Right cardiac atrium (tissue), 5 donors: ENCODE measurements at places on chromosomes 7 and 10. TPM values are rescaled to one million over a fixed set of nuclear protein-coding genes. Genes with fewer than 3 reads are reported as not detected.

DNA sequence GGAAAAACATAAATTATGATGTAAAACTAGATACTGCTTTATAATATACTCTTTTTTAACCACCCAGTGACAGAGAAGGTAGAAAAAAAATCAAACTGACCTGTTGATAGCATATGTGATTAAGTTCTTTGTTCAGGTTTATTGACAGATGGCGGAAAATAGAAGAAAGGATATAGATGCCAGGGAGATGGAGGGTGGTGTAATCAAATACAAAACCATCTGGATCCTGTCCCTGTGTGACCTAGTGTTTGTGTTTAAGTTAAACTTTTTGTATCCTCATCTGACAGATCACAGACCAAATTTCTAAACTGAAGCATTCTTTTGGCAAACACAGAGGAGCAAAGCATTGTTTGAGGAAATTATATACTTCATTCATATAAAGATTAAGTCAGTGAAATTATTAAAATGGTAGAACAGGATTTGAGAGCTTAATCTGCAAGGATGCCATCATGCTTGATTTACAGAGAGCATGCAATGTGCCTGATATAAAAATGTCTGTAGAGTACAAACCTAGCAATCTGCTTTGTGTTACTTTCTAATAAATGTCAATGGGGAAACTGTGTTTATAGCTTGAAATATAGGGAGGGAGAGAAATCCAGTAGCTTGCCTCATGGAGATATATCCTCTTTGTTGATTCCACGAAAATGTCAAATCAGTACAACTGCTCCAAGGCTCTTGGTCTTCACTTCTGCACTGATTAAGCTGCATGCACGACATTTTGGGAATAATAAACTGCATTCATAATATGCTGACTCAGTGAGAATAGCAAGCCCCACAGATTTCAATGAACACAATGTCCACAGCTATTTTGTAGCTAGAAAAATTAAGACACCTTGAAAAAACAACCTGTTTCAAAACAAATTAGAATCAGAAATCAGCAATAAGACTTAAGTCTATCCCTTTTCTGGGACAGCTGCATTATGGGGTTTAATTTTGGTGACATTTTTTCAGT, 39.0 kb downstream of the SEM1 start:
- no peak for DNase-seq

DNA sequence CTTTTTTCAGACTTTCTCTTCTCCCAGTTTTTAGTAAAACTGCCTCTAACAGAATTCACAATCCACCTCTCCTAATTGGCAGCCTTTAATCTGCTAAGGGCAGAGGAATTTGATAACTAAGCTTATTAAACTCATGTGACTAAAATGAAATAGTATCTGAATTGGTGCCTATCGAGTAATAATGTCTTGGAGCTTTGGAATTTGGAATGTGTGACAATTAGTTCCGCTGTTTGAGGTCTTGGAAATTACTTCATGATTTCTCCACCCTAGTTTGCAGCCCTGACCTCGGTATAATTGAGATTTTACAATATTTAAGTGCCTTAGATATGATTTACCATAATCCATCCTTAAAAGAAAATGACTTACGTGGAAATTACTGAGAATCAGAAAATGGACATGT, 190.4 kb upstream of the NEBL start:
- no peak for DNase-seq

- no peak for DNase-seq
Observed at GRCh38 chr10:28704464-28705161, 27.3 kb downstream of the BAMBI start.

DNA sequence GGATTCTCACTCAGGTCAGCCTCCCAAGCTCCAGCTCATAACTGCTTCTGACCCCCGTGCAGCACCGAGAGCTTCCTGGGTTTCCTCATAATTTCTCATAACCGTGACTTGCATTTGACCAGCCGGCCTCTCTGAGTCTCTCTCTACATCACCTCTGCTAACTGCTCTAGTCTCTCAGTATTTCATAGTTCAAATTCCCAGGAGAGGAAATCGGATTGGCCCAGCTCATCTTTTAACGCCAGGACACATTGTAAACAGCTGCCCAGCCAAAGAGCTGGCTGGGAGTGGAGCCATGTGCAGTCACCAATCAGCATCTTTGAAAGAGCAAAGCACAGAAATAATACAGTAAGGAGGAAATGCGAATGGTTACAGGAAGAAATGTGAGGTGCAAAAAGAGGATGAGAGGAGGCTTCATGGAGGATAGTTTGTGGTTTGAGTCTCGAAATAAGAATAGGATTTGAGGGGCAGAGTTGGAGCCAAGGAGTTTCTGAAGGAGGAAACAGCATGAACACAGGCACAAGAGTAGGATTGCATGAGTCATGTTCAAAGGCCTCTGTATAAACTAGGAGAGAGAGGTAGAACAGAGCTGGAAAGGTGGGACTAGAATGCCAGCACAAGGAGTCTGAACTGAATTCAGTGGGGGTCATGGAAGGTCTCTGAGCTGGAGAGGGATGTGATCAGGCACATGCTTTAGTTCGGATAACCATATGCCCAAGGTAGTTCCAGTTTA, 15.2 kb upstream of the LBX1 start:
- no peak for DNase-seq

DNA sequence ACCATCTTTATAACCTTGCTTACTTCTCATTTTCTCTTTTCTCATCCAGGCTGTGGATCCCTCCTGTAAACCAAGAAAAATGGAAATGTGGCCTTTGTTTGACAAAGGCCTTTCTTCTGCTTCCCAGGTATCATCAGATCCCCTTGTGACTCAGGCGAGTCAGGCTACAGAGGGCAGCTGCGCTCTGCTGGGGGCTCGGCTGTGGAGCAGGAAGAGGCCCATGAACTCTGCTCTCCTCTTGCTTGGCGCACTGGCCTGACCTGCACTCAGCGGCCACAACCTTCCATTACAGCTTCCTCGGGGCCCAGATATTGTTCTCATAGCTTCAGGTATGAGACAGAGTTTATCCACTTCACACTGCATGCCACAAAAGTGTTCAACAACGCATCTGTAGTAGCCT, 457.6 kb upstream of the COBL start:
- DNase-seq: no peak

DNA sequence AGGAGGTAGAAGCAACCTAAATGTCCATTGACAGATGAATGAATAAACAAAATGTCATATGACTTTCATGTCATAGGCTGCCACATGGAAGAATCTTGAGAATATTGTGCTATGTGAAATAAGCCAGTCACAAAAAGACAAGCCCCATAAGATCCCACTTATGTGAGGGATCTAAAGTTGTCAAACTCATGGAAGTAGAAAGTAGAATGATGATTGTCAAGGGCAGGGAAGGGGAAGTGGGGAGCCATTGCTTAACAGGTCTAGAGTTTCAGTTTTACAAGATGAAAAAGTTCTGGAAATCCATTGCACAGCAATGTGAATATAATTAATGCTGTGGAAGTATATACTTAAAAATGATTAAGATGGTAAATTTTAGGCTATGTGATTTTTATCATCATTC, 229.3 kb upstream of the KMT2E start:
- DNase-seq: no peak

DNA sequence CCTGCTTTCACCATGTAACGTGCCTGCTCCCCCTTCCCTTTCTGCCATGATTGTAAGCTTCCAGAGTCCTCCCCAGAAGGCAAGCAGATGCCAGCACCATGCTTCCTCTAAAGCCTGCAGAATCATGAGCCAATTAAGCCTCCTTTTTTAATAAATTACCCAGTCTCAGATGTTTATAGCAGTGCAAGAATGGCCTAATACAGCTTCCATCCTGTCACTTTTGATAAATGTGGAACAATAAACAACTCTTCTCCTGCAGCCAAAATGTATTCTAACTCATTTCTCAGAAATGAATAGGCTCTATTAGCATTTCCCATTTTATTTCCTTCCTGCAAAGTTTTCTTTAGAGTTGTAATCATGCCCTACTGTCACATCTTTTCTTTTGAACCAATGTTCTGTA, 43.4 kb downstream of the C7orf25 start:
- no peak for DNase-seq

DNA sequence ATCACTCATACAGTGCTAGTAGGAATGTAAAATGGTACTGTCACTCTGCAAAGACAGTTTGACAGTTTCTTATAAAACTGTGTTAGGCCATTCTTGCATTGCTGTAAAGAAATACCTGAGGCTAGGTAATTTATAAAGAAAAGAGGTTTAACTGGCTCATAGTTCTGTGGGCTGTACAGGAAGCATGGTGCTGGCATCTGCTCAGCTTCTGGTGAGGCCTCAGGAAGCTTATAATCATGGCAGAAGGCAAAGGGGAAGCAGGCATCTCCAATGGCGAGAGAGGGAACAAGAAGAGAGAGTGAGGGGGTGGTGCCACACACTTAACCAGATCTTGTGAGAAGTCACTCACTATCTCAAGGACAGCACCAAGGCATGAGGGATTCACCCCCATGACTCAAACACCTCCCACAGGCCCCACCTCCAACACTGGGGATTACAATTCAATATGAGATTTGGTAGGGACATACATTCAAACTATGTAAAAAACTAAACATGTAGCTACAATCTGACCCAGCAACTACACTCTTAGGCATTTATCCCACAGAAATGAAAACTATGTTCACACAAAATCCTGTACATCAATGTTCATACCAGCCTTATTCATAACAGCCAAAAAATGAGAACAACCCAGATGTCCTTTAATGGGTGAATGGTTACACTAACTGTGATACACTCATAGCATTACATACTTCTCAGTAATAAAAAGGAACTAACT, 5.0 kb downstream of the ALDH18A1 start:
- no peak for DNase-seq

- DNase-seq: no peak
Observed at GRCh38 chr7:78159545-78159944, 361.0 kb downstream of the PHTF2 start.

DNA sequence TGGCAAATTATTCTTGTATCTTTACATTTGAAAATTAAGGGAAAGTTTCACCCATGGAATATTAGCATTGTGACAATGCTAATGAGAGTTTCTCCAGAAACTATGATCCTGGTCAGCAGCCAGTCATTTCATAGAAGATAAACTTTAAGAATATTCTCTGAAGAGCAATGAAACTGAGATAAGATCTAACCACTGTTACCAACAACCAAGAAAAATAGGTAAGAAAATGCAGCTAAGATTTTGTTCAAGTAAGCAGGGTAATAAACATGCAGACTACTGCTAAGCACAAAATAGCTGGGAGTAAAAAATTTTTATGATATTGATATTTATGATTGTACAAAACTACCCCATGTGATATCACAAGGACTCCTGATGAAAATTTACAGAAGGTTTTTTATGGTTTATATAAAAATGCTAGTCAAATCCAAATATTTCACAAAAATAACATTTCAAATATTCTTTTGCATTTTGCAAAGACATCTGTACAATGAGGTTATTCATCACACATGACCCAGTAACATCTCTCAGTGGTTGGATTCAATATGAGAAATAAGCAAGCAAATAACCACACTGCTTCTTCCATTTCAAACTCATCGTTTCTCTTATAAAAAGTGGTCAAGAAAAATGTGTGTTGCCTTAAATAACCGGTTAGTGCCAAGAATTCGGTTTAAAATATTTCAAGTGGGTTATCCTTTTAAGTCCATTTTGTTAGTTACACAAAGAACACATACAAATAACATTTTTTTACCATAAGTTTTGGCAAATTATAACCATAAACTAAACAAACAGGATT, 251.6 kb downstream of the DIP2C start:
- no peak for DNase-seq

- DNase-seq: no peak
Observed at GRCh38 chr7:152513861-152514770, 78.3 kb upstream of the KMT2C start.

- DNase-seq: no peak
Observed at GRCh38 chr10:78571286-78571685, 497.5 kb upstream of the ZMIZ1 start.

GRCh38 chr10:11440250-11441150, 170.9 kb downstream of the USP6NL start:
- DNase-seq: no peak

DNA sequence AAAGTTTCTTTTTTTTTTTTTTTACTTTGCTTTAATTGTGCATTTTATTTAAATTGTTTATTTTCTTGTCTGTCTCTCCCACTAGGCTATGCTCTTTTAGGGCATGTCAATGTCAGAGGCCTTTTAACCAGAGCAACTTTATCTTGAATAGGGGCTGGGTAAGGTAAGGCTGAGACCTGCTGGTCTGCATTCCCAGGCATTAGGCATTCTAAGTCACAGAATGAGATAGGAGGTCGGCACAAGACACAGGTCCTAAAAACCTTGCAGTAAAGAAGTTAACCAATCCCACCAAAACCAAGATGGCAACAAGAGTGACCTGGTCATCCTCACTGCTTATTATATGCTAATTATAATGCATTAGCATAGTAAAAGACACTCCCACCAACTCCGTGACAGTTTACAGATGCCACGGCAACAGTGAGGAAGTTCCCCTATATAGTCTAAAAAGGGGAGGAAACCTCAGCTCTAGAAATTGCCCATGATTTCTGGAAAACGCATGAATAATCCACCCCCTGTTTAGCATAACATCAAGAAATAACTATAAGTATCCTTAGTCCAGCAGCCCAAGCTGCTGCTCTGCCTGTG, 47.0 kb upstream of the FRMD4A start:
- no peak for DNase-seq

Gene SLC18A2
- 0.07 TPM for polyA plus RNA-seq

Gene SH2D4B
- polyA plus RNA-seq: not detected

Gene CALHM3
- polyA plus RNA-seq: not detected

Gene TMEM229A
- polyA plus RNA-seq: 0.50 TPM

Gene CCDC136
- 5.7 TPM for polyA plus RNA-seq

Gene PAPOLB
- polyA plus RNA-seq: 0.16 TPM

Gene MYO1G
- polyA plus RNA-seq: 0.70 TPM

Gene VIPR2
- 7.3 TPM for polyA plus RNA-seq

Gene DYNC1I1
- polyA plus RNA-seq: 11.0 TPM

Gene SPDYE11
- not detected for polyA plus RNA-seq

Gene CYP3A5
- polyA plus RNA-seq: 0.09 TPM
